ENCODE measurements at places on chromosomes 6 and 20.

DNA sequence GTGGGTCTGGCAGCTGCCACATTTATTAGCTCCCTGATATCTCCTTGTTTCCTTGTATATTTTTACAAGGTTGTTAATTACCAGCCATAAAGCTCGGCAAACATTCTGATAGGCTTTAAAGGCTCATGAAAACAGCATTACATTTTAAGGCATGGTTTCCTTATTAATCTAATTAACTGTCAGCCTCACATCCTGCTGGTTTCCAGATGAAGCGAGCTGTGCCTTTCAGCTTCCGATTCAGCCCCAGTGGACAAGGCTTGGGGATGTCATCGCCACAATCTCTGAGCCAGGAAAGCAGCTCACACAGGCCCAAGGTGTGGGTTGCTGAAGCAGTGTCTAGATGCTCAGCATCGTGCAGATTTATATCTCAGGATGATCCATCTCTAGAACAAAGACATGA is 66.0 kb upstream of the RALY start:
- DNase-seq = no peak

DNA sequence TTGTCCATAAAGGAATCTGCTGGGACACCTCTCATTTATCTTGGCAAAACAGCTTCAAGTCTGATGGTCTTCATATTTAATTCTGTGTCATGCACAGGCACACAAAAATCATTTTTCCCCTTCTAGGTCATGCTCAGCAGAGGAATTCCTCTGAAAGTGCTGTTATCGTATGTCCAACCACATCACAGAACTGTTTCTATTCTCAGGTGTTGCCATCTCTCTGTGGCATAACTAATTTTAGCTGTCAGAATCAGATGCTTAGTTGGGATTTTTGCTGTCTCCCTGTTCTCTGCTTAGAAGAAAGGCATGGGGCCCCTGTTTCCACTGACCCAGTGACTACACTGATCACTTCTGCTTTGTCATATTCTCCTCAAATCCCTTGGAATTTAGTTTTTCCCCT is 608.0 kb upstream of the EPHA7 start:
- DNase-seq = no peak

DNA sequence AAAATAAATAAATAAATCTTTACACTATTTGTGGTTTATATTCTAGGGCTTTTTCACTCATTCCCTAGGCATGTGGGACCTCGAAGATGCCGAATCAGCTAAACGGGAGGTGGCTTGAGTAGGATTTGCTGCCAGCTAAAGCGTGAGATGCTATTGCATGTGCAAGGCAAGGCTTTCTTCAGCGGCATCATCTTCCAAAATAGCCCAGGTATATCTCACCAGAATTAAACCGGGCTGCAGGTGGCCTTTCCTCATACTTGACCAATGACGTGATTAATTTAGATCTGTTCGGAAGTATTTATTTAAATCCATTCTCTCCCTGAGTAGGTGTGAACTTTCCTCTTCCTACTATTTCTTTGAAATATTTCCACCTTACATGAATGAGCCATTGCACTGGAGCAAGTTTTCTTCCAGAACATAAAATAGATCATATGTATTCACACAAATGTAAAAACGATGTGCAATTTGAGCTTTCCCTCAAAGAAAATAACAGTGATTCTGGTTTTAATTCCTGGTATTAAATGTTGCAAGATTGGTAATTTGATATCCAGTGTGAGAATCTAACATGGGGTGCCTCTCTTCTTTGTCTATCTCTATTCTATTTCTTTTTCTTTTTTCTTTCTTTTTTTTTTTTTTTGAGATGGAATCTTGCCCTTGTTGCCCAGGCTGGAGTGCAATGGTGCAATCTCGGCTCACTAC is 24.3 kb upstream of the ZNF217 start:
- DNase-seq = no peak

- DNase-seq = peak; percentile 42
Observed at GRCh38 chr6:36131511-36132245, 1.4 kb downstream of the MAPK13 start.

- DNase-seq = no peak
Observed at GRCh38 chr6:46891252-46891795, 30.4 kb downstream of the ADGRF5 start.

DNA sequence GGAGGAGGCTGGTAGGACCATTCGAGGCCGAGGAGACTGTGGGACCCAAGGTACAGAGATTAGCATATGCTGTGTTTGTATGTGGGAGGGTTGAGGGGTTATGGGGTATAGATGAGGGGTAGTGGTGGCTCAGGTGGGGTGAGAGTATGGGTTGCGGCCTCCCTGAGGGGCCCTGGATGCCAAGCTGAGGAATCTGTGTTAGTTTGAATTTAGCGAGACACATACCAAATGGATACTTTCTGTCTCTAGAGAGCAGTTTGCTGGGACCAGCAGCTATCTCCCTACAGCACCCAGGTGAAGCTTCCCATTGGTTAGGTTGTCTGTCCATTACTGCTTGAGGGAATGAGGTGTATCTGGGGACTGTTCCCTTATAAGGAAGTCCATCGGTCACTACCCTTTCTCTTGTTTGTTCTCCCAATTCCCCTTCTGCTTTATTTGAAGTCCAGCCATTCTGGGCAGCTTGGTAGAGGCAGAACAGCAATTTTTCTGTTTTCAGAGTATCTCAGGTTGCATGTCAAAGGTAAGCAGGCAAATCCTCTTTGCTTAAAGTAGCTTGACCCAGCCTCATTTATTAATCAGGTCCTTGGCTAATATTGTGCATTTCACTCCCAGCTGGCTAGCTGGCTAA is 15.2 kb downstream of the CHMP4B start:
- DNase-seq = no peak

- no peak for DNase-seq
Observed at GRCh38 chr20:16583474-16583873, 10.2 kb upstream of the KIF16B start.

DNA sequence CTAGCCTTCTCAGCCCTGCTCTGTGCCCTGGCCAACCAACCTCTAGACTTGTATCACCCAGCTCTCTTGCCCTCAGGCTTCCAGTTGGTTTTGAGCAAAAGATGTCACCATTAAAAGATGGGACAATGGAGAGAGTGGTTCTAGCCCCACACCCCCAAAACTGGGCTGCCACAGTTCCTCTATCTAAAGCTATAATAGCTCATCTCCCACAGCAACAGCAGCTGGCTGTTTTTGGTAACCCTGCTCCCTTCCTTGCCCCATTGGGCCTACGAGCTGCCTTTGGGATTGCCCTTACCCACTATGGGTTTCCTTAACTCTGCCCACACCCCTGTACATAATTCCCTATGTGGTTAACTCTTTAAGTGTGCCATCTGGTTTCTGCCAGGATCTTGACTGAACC is 7.6 kb upstream of the SRSF3 start:
- DNase-seq = no peak

DNA sequence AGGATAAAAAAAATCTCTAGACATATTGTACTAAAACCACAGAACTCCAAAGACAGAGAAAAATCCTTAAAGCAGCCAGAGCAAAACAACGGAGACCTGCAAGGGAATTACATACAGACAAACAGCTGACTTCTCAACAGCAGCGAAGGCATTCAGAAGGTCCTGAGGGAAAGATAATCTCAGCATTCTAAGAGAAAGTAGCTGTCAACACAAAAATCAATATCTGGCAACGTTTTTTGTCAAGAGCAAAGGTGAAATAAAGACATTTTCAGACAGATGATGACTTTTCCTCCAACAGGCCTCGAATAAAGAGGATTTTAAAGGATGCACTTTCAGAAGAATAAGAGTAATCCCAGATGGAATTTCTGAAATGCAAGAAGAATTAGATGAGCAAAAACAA is 6.1 kb upstream of the SCGN start:
- DNase-seq = no peak

DNA sequence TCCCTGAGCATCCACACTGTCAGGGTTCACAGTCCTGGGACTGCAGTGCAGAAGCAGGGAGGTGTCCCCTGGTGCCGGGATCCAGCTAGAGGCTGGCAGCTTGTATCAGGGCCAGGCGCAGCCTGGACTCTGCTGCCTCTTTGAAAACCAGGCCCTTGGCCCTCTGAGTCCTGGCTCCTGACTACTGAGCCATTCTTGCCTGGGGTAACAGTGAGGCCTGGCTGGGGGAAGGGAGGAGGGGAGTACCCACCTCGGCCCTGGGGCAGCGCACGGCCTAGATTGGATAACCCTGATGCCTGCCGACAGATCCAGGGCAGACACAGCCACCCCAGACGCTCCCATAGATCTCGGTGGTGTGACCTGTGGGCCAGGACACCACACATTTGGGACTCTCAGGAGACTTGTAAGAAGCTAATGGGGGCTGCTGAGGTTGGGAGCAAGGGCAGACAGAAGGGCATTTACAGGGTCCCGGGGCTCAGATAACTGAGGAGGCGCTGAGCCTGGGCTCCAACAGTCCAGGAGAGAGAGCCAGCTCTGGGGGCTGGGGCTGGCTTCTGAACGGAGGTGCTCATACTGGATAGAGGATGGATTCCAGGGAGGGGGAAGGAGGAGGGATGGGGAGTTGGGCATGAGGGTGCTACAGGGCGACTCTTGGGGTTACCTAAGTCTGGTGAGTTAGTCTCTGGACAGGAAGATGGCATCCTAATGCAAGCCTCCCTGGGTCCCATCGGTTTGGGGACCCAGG is 30.5 kb downstream of the SPDEF start:
- DNase-seq = no peak

DNA sequence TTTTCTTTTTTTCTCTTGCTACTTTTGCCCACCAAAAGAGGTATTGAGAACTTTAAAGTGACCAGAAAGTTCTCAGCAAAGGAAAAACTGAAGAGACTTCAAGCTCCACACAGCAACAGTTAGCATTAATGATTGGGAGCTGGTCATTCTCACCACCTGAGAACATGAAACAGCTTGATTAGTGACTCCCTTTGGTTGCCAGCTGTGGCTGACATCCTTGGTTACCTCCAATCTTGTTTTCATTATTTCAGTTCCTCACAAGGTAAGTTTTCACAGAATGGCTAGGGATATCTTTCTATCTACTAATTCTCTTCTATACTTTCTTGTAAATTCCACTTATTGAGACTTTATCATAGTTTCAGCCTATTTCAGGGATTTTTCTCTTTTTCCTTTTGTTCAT is 427.9 kb downstream of the QKI start:
- DNase-seq = no peak

- peak; percentile 24 for DNase-seq
Observed at GRCh38 chr6:116476002-116476678, 15.0 kb downstream of the CALHM6 start.

- peak; percentile 38 for DNase-seq
Observed at GRCh38 chr6:90083891-90084290, 189.6 kb downstream of the GJA10 start.

GRCh38 chr6:89145956-89146717 is at the start of gene PM20D2:
PM20D2 (plus strand) TSS chr6:89146055; CDS start chr6:89146145, 90 bp downstream.
- DNase-seq = peak; percentile 53

DNA sequence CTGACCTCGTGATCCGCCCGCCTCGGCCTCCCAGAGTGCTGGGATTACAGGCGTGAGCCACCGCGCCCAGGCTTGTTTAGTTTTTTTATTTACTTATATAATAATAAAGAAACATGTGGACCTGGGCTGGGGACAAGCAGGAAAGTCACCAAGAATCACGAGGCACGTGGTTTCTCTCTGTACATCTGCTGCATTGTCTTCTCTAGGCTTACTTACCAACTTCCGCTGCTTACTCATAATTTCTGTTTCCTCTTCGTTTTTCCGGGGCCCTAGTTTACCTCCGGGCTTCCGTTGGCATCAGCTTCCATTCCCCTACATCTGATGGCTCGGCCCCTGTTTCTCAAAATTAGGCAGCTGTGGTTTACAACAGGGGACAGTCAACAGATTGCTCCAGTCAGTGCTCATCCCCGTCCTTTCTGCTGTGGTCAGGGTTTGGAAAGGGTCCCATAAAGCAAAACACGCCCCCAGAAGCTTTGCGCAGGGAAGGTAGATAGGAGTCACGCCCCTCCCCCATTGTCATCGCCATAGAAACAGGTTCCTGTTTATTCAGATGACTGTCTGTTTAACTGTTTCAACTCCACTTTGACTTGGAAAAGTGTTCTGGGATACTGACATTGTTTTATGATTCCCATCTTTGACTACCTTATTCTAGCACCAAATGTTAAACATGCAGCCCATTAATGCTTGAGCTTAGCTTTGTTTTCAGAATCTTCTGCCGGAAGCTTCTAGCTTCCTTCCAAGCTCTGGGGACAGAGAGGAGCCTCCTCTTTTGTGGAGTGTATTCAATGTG is 31.9 kb upstream of the TXLNB start:
- DNase-seq = peak; percentile 68

GRCh38 chr6:149806127-149806526 is 56.6 kb downstream of the PCMT1 start:
- no peak for DNase-seq

DNA sequence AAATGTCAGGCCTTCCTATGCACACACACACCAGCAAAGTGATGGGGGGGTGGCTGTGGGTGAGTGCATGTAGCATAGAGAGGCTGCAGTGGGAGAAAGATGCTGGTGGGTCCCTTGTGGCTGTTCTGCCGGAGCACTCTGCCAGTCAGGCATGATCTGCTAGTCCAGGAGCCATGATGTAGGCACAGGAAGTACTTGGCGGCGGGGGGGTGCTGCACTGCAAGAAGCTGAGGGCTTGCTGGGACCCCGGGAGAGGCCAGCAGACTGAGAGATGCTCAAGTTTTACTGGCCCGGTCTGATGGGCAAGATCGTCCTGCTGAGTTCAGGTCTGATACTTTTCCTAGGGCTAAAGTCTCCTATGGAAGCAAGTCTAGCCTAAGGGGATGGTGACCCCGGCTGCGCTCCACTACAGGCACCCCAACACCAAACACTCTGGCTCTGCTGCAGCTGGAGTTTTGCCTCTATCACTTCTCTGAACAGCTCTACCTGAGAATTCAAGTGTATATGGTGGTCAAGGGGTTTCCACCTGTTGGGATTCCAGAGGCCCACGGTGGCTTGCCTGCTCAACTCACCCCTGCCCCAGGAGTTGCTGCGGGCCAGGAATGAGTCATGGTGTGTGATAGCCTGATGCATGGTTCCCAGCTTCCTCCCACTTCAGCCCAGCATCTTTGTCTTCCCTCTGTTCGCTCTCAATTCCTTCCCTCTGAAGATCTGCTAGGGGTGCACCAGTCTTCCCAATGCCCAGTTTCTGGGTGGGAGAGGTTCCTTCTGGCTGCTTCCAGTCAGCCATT is 971.8 kb upstream of the ADGRB3 start:
- DNase-seq = no peak

DNA sequence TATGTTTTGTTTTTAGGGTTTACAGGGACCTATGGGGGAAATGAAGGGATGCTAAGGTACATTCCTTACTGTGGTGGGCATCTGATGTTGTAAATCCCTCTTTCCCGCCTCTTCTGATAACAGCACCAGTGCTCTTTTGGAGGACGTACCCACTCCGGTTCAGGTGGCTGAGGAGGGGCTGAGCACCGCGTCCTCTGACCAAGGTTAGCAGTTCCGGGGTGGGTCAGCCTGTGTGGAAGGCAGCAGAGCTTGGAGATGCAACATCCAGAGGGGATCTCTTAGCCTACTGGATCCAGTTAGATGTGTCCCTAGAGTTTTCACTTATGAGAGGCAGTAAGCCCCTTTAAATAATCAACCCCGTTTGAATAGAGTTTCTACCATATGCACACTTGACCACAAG is 135.3 kb upstream of the KCNG1 start:
- no peak for DNase-seq

DNA sequence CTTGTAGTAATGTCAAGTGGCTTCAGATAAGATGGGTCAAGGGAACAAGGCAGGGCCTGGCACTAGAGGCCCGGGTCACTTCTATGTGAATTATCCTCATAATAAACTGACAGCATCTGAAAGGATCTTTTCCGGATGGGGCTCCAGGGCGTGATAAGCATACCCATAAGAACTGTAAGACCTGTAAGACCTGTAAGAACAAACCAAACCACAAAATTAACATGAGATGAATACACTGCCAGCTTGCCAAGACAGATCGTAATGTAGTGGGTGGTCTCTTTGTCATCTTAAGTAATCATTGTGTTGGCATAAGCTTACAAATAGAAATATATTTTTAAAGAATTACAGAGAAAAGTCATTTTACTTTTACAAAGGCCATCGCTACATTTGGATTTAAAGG is 334.9 kb downstream of the RFPL4B start:
- no peak for DNase-seq

Measured in activated gamma-delta T cell treated with Interleukin-2 at 50 U/mL for 16 hours (primary cell).